Adipocyte (in vitro differentiated cells): ENCODE measurements at places on chromosomes 4 and X.

DNA sequence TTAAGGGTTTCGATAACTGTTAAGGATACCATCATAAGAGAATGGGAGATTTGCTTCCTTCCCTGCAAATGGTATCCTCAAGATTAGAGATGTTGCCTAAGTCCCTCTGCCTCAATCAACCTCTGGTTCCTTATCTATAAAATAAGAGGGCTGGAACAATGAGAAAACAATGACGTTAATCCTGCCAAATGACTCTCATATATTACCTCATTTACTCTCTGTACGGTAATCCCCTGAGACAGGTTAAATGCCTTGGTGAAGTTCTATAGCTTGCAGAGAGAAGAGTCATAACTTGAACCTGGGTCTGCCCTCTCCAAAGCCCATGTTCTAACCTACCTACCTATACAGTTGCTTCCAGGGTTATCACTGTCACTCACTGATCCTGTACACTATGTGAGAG, 100.2 kb upstream of the OTUD4 start:
- no peak for DNase-seq

- DNase-seq: peak; percentile 90
These were observed 13.0 kb downstream of the CXCL13 start for GRCh38 chr4:77618383-77619241.

- DNase-seq: no peak
These were observed 58.7 kb downstream of the RWDD4 start for GRCh38 chr4:183600189-183600685.

GRCh38 chrX:13177921-13178566, 133.6 kb upstream of the FAM9C start:
- DNase-seq: no peak

DNA sequence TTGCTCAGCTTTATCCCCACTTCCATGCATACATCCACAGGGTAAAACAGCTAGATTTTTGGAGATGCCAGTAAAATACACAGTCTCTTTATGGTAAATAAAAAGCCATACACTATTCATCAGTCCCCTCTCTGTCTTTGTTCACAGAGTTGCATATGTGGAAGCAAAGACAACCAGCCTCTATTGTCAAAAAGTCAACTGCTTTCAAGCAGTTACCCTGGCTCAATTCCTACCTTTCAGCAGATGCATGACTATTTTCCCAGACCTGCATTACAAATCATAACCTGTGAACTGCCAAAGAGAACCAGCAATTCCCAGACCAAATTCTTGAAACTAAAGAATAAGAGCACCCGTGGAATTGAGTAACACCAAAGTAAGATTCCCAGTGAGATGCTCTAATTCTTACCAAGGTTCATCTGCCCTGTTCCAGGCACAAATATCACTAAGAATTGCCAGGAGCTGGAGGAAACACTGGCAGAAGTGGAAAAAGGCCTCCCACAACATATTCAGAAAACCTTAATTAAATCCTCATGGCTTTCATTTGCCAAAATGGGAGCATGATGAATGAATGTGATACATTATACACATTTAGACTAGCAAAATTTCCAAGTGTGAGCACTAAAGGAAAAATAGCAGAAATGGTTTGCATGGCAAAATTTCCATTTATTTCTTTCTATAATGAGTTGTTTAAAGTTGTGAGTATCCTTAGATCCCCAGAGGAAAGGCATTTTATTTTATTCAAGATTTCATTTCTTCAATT, 391.2 kb upstream of the ADGRL3 start:
- DNase-seq: no peak

- peak; percentile 18 for DNase-seq
These were observed 186.7 kb downstream of the PALLD start for GRCh38 chr4:168683595-168683994.

DNA sequence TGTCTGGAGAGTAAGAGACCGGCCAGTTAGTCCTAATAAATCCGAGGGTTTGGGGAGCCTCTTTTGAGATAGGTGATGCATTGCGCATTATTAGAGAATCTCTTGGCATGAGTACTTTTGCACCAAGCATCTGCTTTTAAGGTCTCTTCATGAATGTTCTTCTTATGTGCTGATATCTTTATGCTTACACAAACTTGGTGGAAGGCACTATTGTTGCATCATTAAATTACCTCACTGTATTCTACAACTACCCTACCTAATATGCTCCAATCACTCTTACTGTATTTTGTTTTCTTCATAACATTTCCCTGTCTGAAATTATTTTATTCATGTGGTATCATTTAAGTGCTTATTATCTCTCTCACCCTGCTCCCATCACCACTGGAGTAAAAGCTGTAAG, 151.6 kb downstream of the PALLD start:
- no peak for DNase-seq

GRCh38 chr4:52884994-52885393, 22.9 kb downstream of the RASL11B start:
- no peak for DNase-seq

DNA sequence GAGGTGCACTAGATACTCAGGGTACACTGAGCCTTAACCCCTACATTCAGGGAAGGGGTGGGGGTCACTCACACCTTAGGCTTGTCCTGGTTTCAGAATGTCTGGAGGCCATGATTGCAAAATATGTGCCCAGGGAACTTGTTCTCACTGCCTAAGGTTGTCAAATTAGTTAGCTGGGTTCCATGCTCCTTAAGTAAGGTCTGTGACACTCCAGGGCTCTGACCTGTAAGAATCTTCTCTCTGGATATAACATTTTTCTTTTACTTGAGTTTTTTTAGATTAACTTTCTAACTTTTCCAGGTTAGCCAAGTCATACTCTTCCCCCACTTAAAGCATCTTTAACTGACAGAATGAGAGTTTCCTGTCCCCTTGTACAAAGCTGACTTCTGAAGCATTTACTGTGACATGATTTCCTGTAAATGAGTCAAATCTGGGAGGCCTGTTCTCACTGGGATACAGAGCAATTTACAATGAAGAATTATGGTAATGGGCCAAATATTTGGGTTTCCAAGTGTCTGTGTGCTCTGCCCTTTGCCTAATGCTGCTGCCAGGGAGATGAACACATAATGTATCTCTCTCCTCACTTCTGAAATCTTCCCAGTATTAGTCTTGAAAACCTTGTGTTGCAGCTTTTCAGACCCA, 101.7 kb downstream of the GATB start:
- DNase-seq: no peak

GRCh38 chrX:110315551-110315950, 2.3 kb downstream of the AMMECR1 start:
- DNase-seq: peak; percentile 10

DNA sequence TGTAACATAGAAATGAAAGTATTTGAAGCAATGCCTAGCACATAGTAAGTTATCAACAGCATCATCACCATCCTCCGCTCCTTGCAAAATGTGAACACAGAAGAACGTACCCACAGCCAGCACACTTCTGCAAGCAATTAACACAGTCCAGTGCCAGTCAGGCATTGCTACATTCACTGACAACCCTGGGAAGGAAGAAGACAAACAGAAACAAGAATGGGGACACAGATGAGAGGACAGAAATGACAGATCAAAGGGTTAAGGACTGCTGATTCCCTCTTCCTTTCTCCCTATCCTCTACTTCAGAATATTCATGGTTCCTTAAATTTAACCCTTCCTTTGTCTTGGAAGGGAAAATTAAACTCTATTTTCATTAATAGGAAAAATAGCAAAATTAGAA, 53.1 kb downstream of the CHM start:
- DNase-seq: peak; percentile 31

DNA sequence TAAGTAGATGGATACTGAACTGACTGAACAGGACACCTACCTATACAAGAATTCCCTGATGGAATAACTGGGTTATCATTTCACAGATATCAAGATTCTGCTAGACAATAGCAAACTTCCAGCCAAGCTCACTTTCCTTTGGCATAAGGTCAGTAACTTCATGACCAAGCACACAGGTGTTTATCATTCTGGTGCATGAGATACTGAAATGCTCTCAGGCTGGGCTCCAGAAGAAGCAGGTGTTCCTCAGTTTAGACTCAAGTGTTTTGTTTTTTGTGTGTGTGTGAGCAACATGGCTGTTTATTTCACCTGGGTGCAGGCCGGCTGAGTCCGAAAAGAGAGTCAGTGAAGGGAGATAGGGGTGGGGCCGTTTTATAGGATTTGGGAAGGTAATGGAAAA, 201.5 kb upstream of the SPOCK3 start:
- no peak for DNase-seq

DNA sequence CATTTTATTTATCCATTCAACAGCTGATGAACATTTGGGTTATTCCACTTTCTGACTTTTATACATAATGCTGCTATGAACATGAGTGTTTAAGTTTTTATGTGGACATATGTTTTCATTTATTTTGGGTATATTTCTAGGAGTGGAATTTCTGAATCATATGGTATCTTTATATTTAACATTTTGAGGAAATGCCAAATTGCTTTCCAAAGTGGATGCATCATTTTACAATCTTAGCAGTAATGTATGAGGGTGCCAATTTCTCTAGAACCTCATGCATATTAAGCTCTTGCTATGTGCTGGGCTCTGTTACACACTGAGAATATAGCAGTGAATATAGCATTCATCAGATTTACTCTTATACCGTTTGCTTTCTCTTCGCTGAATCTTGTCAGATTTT, 983.7 kb downstream of the STIM2 start:
- DNase-seq: peak; percentile 47

GRCh38 chrX:106802388-106803275, at the start of gene TBC1D8B:
Gene TBC1D8B, plus strand, starts transcription at chrX:106802673. Its CDS starts 181 bp downstream, at chrX:106802854.
- DNase-seq: peak; percentile 91

DNA sequence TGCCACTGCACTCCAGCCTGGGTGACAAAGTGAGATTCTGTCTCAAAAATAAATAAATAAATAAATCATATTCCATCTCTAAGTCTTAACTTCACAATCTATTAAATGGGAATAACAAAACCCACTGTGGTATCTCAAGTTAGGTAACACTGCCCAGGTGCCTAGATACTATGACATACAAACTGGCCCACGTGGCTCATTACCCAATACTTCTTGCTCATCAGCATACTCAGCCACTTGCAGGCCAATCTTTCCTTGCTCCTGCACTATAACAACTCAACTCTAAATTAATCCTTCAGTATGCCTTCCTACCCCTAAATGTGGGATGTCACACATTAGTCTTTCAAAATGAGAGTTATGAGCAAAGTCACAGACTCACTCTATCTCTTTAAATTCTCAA, 230.1 kb downstream of the OPHN1 start:
- DNase-seq: no peak

- DNase-seq: no peak
These were observed 27.9 kb upstream of the KIAA1210 start for GRCh38 chrX:119155416-119156035.

DNA sequence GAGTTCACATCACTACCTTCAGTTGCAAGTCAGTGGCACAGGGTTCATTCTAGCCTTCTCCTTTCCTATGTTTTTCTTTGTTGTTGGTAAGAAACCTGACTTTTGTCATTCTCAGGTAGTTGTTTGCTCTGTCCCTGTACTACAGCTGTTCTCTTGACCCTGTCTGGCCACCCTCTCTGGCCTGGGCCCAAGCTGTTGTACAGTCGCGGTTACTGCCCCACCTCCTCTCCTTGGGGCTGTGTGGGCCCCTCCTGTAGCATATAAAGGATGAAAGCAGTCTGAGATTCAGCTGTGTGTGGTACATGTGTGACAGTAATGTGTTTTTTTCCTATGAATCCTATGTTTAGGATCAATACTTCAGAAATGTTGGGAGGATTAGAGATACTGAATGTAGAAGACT, 12.5 kb downstream of the MOB1B start:
- DNase-seq: no peak

DNA sequence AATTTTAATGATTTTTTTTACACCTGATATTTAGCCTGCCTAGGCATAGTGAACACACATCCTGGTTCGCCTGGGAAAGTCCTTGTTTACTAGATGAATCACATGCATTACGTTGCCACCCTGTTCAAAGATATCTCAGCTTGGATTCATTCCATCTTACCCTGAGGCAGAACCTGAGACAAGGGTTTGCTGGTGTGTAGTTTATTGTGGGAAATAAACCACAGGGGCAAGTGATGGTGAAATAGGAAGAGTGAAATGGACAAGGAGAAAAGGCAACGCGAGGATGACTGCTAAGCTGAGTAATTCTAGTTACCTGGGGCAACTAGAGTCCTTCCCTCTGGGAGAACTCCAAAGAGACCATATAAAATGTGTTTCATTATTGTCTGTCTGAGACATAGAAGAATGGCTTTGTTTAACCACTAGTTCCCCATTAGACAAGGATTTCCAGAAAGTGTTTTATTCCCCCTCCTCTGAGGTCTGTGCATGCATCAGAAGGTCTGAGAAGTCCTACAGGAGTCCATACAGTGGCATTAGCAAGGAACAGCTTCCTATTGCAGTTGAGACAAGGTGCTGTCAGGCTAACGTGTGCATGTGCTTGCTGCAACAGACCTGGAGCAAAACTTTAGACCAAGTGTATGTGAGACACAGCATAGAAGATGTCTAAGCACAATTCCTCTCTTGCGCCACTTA, 797.3 kb upstream of the FRG1 start:
- DNase-seq: peak; percentile 47

- no peak for DNase-seq
These were observed 61.7 kb downstream of the PALLD start for GRCh38 chr4:168558599-168558998.

- DNase-seq: no peak
These were observed 24.7 kb downstream of the ETNPPL start for GRCh38 chr4:108738003-108738706.

- no peak for DNase-seq
These were observed 72.6 kb downstream of the FRMPD3 start for GRCh38 chrX:107521877-107522586.

- no peak for DNase-seq
These were observed 79.9 kb downstream of the ZFX start for GRCh38 chrX:24229400-24229879.

DNA sequence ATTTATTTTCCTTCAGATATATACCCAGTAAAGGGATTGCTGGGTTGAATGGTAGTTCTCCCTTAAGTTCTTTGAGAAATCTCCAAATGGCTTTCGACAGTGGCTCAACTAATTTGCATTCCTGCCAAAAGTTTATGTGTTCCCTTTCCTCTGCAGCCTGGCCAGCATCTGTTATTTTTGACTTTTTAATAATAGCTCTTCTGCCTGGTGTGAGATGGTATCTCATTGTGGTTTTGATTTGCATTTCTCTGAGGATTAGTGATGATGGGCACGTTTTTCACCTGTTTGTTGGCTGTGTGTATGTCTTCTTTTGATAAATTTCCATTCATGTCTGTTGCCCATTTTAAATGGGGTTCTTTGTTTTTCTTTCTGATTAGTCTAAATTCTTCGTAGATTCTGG, 375.2 kb downstream of the UBE2NL start:
- no peak for DNase-seq

DNA sequence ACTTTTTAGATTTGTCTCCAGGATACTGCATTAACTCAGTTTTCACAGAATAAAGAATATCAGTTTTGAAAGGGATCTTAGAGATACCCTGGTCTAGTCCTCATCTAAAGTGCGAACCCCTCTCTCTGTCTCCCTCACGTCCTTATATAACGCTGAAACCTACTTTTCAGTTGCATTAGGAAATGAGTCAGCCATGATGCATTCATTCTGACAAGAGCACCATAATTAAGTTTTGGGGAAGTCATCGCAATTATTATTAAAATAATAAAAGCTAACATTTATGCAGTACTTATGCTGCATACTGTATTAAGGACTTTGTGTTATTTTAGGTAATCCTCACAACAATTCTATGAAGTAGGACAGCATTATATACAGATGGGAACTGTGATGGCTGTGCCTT, 116.1 kb downstream of the REELD1 start:
- DNase-seq: peak; percentile 12

GRCh38 chr4:25938787-25939186, 24.8 kb downstream of the SMIM20 start:
- peak; percentile 24 for DNase-seq
